ENCODE measurements at places on chromosomes 5 and 9.

GRCh38 chr5:154783774-154784460 lies 28.7 kb downstream of the LARP1 start:
- no peak for DNase-seq

DNA sequence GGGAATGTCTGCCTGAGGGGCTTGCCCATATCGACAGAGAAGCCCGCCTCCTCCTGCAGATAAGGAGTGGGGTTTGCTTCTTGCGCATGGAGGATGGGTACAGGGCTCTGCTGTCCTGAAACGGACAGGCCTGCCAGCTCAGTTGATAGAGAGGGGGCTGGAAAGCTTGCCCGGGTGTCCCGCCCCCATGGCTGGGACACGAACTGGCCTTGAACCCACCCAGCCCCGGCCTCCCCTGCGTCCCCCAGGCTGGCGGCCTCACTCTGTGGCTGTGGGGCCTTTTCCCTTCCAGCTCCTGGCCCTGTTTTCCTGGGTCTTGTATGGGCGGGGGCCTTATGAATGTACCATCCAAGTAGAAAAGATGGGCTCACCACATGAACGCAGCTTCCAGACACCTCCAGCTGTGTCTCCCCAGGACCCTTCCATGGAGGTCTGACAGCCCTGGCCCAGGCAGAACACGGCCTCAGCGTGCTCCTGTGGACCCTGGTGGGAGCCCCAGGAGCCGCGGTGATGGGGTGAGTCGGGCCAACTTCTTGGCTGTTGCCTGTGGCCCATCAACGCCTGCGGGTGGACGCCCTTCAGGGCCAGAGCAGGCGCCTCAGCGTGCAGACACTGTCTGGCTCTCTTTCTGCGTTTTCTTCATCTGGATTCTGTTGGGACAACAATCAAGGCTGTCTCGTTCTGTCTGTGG lies 15.9 kb upstream of the SLC2A6 start:
- DNase-seq, result no peak

DNA sequence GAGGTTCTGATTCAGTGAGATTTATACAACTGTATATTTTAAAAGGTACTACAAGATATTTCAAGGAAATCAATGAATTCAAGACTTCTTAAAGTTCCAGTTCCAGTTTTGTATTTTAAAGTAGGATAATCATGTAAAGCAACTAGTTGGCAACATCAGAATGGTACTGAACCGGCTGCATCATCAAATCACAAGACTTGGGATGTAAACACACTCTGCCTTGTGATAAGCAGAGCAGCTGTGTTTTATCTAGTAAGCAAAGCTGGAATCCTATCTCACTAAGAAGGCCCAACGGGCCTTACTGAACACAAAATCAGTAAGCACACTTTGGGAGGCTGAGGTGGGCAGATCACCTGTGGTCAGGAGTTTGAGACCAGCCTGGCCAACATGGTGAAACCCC lies 327.2 kb upstream of the NREP start:
- DNase-seq, result no peak

DNA sequence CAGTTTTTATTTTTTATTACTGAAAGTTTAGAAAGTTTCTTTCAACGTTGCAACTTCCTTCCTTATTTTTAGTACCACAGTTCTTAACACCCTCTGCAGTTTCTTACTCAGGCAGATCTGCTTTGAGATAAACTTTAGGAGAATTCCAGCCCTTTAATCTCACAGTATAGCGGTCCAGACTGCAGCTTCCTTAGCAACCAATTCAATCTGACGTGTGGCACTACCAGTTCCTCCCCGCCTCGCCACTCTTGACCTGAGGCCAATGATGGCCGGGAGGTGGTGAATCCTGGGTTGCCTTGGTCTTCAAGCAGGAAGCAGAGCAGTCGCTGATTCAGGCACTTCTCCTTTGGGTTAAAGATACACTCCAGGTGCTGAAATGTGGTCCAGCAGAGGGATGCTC lies 334.3 kb upstream of the TRPC7 start:
- no peak for DNase-seq

GRCh38 chr5:111411301-111411700 lies 101.0 kb downstream of the STARD4 start:
- peak; percentile 66 for DNase-seq

- no peak for DNase-seq
Observed at GRCh38 chr9:70479880-70480291, 65.4 kb upstream of the KLF9 start.

- no peak for DNase-seq
Observed at GRCh38 chr5:113062869-113063508, 86.4 kb downstream of the DCP2 start.

GRCh38 chr5:78604689-78605285 lies 43.8 kb downstream of the LHFPL2 start:
- DNase-seq, result no peak

- no peak for DNase-seq
Observed at GRCh38 chr5:17216974-17217492, 398 bp upstream of the BASP1 start.

DNA sequence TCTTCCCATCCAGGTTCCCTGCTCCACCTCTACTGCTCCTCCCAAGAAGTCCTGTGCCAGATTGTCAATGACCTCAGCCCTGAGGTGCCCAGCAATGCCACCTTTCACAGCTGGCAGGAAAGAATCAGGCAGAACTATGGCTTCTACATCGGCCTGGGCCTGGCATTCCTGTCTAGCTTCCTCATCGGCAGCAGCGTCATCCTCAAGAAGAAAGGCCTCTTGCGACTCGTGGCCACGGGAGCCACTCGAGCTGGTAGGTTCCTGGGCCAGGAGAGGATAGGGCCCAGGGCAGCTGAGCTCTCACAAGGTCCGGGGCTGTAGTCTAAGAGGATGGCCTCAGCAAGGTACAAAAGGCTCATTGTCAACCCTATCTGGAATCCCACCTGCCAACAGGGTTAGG lies 3.1 kb downstream of the NIPAL4 start:
- no peak for DNase-seq

- no peak for DNase-seq
Observed at GRCh38 chr5:145324101-145324500, 511.0 kb downstream of the PRELID2 start.

GRCh38 chr5:27434335-27434734 lies 395.9 kb upstream of the CDH9 start:
- DNase-seq, result no peak

DNA sequence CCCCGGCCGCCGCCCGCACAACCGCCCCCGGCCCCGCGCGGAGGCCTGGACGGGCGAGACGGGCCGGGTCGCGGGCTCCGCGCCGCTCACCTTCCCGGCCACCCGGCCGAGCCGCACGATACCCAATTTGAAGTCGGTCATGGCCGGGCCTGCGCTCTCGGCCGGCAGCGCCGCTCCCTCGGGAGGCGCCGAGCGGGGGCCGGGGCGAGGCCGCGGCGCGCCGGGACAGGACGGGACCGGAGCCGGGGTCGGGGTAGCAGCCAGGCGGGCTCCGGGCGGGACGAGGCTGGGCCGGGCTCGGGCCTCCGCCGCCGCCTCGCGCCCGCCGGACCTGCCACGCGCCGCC lies 216 bp downstream of the ZMYND19 start:
- DNase-seq, result no peak

DNA sequence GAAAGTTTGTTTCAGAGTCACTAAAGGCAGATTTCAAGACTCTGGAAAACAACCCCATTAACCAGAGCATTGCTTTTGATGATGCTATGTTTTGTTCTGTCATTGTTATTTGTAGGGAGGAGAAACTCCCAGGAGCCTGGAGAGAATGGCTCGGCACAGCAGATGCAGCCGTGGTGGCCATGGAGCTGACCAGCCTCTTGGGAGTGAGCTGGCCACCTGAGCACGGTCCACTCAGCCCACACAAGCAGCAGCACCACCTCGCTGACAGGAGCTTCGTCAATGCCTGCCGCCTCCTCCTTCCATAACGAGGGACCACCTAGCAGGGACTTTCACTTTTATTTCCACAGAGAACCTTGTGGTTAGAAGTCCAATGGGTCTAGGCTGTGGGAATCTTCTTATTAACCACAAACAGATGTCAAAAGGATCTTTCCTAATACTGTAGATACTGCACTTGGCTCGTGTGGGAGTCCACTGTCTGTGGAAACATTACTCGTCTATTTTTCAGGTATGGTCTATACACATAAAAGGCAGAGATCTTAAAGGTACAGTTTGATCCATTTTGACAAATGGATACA lies 21.0 kb upstream of the SMIM32 start:
- no peak for DNase-seq

DNA sequence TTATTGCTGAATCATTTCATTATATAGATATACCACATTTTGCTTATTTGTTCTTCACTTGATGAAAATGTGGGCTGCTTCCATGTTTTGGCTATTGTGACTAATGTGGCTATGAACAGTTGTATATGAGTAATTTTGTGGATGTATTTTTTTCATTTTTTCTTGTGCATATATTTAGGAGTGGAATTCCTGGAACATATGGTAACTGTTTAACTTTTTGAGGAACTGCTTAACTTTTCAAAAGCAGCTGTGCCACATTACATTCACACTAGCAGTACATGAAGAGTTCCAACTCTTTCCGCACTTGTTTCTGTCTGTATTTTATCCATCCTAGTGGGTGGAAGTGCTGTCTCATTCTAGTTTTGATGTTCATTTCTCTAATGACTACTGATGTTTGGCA lies 67.8 kb downstream of the JAK2 start:
- no peak for DNase-seq

DNA sequence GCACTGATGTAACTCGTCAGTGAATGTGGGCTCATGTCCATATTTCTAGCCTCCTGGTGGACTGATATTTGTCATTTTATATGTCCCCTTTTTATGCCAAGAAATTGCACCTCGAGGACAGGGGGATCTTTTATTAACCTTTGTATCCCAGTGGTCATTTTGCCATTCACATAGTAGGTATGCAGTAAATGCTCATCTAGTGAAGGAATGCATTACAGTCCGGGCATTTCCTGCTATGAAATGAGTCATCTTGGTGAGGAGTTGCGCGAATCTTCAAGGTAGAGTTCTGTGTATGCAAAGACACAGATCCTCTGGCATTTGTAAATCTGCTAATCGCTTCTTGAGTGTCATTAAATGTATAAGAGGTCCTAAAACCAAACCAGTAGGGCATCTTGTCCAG lies 755.5 kb upstream of the ADAMTS16 start:
- DNase-seq, result peak; percentile 58

DNA sequence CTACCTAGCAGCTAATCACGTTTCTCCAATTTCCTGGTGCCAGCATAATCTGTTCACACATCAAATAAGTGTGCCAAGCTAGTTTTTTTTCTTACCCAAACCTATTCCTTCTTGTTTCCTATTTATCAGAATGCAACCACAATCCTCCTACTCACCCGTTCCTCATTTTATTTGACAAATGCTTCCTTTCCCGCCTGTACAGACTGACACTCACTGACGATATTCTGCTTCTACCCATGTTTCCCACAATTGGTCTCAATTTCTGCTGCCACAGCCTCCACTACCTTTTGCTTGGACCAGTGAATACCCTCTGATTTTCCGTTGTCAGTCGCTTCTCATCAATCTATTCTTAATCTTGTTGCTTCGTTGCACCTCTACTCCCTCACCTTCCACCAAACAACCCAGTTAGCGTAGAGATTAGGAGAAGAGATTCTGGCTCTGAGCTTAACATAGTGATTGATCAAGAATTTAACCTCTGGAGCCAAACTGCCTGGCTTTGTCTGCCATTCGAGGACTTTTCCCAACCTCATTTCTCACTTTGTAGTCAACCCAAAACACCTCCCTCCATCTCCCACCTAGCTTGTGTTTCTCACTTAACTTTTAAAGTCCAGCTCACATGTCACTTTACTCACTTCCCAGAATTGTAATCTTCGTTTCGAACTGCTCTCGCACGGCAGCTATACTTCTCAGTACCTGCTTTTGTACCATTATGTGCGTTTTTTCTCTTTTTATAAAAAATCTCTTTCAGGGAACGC lies 729 bp upstream of the TMEM38B start:
- DNase-seq, result peak; percentile 5

GRCh38 chr9:134055981-134056461 lies 11.8 kb downstream of the BRD3 start:
- DNase-seq, result peak; percentile 91

- DNase-seq, result peak; percentile 63
Observed at GRCh38 chr5:17037751-17038150, 101.7 kb upstream of the MYO10 start.

DNA sequence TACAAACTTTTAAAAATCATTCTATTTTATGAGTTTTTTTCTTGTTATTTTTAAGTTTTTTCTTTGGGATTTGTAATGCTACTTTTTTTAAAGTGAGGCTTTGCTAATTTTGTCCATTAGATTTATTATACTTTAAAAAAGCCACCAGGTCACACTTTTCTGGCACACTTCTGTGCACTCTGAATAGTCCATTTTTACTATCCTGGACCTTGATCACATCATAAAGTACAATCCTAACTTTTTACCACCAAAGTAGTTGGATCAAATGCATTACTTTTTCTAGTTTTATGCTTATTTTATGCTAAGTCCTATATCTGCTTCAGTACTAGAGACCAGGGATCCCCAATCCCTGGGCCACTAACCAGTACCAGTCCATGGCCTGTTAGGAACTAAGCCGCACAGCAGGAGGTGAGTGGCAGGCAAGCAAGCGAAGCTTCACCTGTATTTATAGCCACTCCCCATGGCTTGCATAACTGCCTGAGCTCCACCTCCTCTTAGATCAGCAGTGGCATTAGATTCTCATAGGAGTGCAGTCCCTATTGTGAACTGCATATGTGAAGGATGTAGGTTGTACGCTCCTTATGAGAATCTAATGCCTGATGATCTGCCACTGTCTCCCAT lies 16.0 kb downstream of the FRRS1L start:
- DNase-seq, result no peak

DNA sequence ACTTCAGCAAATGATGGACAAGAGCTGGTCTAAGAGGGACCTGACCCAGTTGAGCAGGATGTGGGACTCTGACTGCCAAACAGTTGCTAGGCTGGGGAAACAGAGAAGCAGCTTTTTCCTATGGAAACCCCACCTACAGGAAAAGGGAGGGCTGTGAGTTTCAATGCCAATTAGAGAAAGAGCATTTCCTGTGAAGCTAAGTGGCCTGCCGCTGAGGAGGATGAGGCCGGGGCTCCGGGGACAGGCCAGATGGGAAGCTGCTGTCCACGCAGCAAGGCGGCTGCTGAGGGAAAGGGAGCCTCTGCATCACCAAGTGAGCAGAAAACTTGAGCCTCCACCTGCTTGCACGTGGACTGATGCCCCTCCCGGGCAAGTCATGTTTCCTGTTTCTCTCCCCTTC lies at the start of gene PCDH12:
TSS of gene PCDH12 (minus strand) at position 90 of the 400 bp plus-strand sequence. CDS start 351 bp downstream, outside the sequence.
- no peak for DNase-seq

- DNase-seq, result no peak
Observed at GRCh38 chr5:137638841-137639240, 97.0 kb downstream of the KLHL3 start.

- DNase-seq, result no peak
Observed at GRCh38 chr5:16618138-16618897, 1.5 kb upstream of the RETREG1 start.

DNA sequence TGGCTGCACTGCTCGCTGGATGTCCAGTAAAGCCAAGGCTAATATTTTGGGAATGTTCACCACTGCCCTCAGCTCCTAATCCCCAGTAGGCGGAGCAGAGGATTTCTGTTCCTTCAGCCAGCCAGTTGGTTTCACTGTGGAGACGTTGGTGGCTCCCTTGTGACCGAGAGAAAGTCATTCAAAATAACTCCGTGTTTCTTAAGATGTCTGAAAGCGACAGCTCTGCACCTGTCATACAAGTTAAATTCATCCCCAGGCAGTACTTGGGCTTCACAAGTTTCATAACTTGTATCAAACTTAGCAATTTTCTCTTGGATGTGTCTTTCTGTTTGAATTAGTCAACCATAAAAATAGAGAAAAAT lies 382 bp upstream of the CDKN2B start:
- no peak for DNase-seq
